Activated naive CD4-positive, alpha-beta T cell treated with anti-CD3 and anti-CD28 coated beads, Interleukin-2, amount 10 ng/mL, durations not matched to agents 7 days and 5 days (primary cell): ENCODE measurements at places on chromosomes 5 and 9.

- no peak for DNase-seq
These were observed 37.6 kb upstream of the CCDC152 start for GRCh38 chr5:42719034-42719433.

GRCh38 chr9:109556061-109556460 is 58.0 kb upstream of the PTPN3 start:
- no peak for DNase-seq

DNA sequence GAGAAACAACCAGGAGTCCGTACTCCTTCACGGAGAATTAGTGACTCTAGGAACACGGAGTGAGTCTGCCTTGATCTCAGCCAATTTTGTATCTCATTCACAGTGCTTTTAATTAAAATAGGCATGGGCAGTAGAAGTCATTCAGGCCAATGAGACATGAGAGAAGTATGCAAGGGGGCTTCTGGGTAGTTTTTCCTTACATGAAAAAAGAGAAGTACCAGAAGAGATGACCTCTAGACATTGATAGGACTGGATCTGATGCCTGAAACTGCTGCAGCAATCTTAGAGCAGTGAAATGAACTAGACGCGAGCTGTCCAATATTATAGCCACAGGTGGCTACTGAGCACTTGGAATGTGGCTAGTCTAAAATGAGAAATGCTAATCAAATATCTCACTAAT is 187.7 kb upstream of the TLE4 start:
- DNase-seq = no peak

- DNase-seq = peak; percentile 5
These were observed 11.5 kb upstream of the CARD19 start for GRCh38 chr9:93084471-93084881.

GRCh38 chr9:115637661-115638060 is 515.9 kb upstream of the PAPPA start:
- no peak for DNase-seq

GRCh38 chr5:9455826-9456434 is 89.9 kb downstream of the SEMA5A start:
- no peak for DNase-seq

GRCh38 chr9:131733541-131734061 is 6.3 kb downstream of the RAPGEF1 start:
- peak; percentile 53 for DNase-seq

DNA sequence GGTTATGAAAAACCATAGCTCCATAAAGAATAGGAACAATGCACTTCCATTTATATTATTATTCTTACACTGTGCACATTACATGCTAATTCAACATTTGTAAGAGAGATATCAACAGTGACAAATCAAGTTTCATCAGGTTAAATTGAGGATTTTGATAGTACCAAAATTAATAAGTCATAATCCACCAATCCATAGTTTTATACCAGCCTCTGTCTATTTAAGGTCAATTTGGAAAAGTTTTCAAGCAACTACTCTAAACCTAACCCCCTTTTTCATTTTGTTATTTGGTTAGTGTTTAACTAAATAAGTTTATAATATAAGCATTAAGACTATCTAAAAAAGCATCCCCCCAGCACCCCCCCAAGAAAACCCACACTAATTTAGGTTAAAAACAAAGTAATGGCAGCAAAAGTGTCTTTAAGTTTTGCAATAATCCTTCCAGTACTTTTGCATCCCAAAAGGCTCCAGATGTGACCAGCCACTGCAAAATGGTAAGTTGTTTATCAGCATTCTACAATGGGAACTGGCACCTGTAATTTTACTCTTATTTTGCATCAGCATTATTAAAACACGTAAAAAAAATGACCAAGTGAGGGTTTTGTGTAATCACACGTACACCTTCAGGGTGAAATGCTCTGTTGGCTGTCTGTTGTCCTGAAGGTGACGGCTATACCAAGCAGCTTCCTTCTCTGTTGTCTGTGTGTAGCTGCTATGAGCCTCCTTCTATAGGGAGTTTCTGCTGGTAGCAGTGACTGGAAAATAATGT is 36.8 kb upstream of the SSBP2 start:
- no peak for DNase-seq
